SW 1271 (cell line): ENCODE measurements at places on chromosomes 6 and 20.
A peak's percentile ranks its signal among the peaks of the same experiment; 100 is the strongest.

DNA sequence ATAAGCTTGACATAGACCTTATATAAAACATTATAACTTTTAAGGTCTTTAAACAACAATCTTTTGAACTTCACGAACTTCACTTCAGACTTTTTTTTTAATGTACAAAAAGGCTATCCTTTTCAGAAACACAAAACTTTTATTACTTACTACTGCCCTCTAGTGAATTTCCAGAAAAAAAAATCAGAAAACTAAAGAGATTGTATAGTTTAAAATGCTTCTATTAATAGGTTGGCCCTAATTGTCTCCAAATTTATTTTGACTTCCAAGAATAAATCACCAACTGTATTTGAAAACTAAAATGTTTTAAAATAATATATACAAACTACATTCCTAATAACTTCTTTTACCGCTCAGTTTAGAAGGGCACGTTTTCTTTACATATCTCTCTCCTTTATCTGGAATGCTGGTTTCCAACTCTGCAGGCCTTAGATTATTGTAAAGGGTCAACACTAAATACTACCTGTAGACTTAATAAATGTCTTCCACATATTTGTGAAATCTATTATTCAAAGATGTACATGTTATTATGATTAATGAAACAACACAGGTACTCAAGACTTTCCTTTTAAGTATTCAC, 66.8 kb downstream of the LMBRD1 start:
- DNase-seq: no peak

- DNase-seq: no peak
Measured at GRCh38 chr6:49519660-49520059, 19.9 kb downstream of the GLYATL3 start.

GRCh38 chr20:16360668-16361067, 212.6 kb downstream of the KIF16B start:
- DNase-seq: no peak

GRCh38 chr20:3751675-3752385, 15.7 kb downstream of the ADISSP start:
- DNase-seq: no peak

- DNase-seq: no peak
Measured at GRCh38 chr6:116492331-116493067, 18.9 kb upstream of the CALHM5 start.

DNA sequence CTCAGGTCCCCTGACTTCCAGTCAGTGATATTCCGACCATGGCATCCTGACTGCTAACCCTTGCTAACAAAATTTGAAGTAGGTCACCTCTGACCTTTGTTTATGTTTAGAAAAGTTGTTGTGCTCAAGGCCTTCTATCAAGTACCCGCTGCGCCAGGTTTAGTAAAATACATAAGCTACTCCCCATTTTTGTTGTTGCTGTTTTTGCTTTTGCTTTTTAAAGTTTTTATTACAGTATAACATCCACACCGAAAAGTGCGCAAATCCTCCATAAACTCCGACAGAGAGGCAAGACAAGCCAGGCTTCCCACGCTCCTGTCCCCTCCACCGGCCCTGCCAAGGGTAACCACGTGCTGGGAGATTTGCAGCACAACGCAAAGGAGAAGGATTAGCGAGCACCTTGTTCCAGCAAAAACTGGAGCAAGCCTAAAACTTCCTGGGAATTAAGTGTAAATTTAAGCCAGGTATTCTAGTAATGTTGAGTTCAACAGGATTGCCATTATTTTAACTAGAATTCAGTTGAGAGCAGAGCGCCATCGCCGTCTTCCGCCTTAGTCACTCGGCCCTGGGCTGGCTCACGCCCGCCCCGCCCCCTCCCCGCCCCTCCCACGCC, 17.8 kb upstream of the HMGN4 start:
- no peak for DNase-seq

GRCh38 chr20:1414982-1415381, 22.1 kb upstream of the FKBP1A start:
- DNase-seq: no peak

GRCh38 chr6:36118550-36119107, 11.7 kb upstream of the MAPK13 start:
- DNase-seq: no peak

DNA sequence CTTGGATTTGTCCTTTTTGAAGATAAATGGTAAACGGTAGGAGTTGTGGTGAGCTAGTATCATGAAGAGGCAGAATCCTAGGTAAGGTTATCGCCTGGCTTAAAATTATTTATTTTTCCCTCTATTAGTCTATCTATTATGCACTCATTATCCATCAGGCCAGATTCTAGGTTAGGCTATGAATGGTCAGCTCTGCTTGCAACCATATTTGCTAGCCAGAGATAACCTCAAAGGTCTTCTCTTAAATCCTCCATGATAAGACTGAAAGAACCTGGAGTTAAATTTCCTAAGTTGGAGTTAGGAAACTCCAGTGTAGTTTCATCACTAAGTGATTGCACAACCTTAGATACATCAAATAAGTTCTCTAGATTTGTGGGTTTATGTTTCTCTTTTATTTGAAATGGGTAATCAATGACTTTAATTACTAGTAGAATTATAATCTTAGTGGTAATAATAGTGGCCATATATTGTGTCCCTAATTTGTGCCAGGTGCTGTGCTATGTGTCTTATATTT, 302.1 kb upstream of the RUNX2 start:
- no peak for DNase-seq

- DNase-seq: no peak
Measured at GRCh38 chr6:131822119-131822518, 14.3 kb downstream of the ENPP1 start.

GRCh38 chr20:33685328-33686099, 671 bp downstream of the E2F1 start:
- peak; percentile 67 for DNase-seq

- DNase-seq: no peak
Measured at GRCh38 chr6:7723554-7723953, 2.3 kb upstream of the BMP6 start.

- no peak for DNase-seq
Measured at GRCh38 chr6:68978411-68978810, 343.3 kb downstream of the ADGRB3 start.

- no peak for DNase-seq
Measured at GRCh38 chr20:58229198-58229798, 845 bp upstream of the ANKRD60 start.

DNA sequence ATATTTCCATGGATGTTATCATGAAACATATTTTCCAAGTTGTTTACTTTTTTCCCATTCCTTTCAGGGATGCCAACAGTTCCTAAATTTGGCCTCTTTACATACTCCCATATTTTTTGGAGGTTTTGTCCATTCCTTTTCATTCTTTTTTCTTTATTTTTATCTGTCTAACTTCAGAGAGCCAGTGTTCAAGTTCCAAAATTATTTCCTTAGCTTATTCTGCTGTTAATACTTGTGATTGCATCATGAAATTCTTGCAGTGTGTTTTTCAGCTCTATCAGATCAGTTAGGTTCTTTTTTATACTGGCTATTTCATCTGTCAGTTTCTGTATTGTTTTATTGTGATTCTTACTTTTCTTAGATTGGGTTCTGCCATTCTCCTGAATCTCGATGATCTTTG, 89.9 kb upstream of the TCF21 start:
- no peak for DNase-seq

GRCh38 chr20:43821795-43822194, 92.9 kb upstream of the TOX2 start:
- DNase-seq: no peak

GRCh38 chr20:45044601-45045000, 56.3 kb downstream of the KCNS1 start:
- DNase-seq: no peak

DNA sequence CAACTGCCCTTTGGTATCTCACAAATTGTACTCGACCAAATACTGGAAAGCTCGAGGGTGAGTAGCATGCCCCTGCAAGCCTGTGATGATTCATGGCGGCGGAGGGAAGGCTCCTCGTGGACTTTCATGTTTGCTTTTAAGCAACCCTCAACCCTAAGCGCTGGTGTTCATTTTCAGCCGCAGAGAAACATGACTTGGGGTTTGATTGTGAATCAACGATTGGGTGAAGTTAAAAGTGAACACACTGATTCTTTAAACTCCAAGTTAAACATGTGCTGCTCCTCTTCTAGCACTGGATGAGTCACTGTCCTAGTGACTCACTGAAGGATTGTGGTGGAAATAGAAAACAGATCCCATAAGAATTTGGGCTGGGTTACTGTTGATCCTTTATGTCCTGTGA, 8.3 kb downstream of the CD109 start:
- peak; percentile 76 for DNase-seq

GRCh38 chr6:90186637-90187371, 109.8 kb downstream of the BACH2 start:
- DNase-seq: no peak

- no peak for DNase-seq
Measured at GRCh38 chr6:35048631-35049083, 92.5 kb downstream of the TCP11 start.

DNA sequence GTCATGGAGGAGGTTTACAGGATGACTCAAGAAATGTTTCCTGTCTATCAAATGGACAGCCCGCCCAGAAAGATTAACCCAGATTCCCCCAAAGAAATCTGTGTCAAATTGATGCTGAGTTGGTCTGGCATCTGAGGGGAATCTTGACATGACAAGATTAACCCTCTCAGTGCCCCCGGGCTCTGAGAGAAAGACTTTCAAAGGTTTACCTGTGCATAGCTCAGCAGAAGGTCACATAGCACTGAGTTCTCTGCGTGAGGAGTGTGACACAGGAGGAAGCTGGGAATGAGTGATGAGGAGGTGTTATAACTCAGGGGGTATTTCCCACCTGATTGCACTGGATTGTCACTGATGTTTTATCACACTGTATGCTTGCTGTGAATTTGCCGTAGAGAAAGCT, 601.2 kb downstream of the DHX35 start:
- DNase-seq: no peak
